ENCODE measurements at places on chromosomes 11 and 22. TPM values are rescaled to one million over a fixed set of nuclear protein-coding genes. Genes with fewer than 3 reads are reported as not detected.

Gene ARHGEF17
- 11.5 TPM for total RNA-seq

Gene KRTAP5-7
- total RNA-seq: not detected

Gene PCNX3
- total RNA-seq: 41.3 TPM

Gene CABP7
- 0.09 TPM for total RNA-seq

Gene ACCS
- total RNA-seq: 19.7 TPM

Gene RAG1
- 0.64 TPM for total RNA-seq

Gene BLID
- total RNA-seq: not detected

Gene DGCR6
- 0.63 TPM for total RNA-seq

Gene MFRP
- not detected for total RNA-seq

Gene IGLL5
- not detected for total RNA-seq

Gene OVOL1
- total RNA-seq: not detected

Gene TIGD3
- 0.60 TPM for total RNA-seq

Gene TSGA10IP
- not detected for total RNA-seq

Gene GPHA2
- not detected for total RNA-seq

Gene CCDC34
- total RNA-seq: 29.5 TPM

Gene RRAS2
- 51.5 TPM for total RNA-seq

Gene MRGPRX3
- not detected for total RNA-seq

Gene IL17REL
- total RNA-seq: not detected

Gene C11orf16
- not detected for total RNA-seq

Gene KRTAP5-8
- total RNA-seq: not detected

Gene OR2D2
- not detected for total RNA-seq

Gene BBOX1
- 0.39 TPM for total RNA-seq

Gene MYRF
- 23.1 TPM for total RNA-seq

Gene MMP13
- not detected for total RNA-seq

Gene CCDC73
- total RNA-seq: not detected

Gene BEST1
- total RNA-seq: 2.5 TPM

Gene CCDC188
- total RNA-seq: not detected

Gene TRIM44
- 18.1 TPM for total RNA-seq

Gene HEPACAM
- not detected for total RNA-seq

Gene KRTAP5-2
- not detected for total RNA-seq

Gene HSPB2
- total RNA-seq: not detected

Gene OR52A5
- total RNA-seq: not detected

Gene SCUBE2
- total RNA-seq: 0.73 TPM

Gene CALCB
- total RNA-seq: 0.09 TPM

Gene CRYBB3
- total RNA-seq: 0.22 TPM

Gene TREH
- not detected for total RNA-seq

Gene FSHB
- total RNA-seq: not detected

Gene CTSF
- total RNA-seq: 34.1 TPM

Gene DEPDC7
- 10.1 TPM for total RNA-seq

Gene NUP160
- total RNA-seq: 31.5 TPM

Gene DPP3
- total RNA-seq: 53.5 TPM

Gene TRIM49D2
- total RNA-seq: not detected

Gene MYO18B
- 0.04 TPM for total RNA-seq

Gene NECTIN1
- 7.1 TPM for total RNA-seq

Gene OR8D4
- total RNA-seq: not detected

Gene ZNF214
- total RNA-seq: 0.76 TPM

Gene CYTH4
- total RNA-seq: 1.0 TPM

Gene SGSM1
- 0.64 TPM for total RNA-seq

Gene MYEOV
- total RNA-seq: 112 TPM

Gene C22orf42
- total RNA-seq: not detected

Gene MRGPRX4
- not detected for total RNA-seq

Gene FGF19
- 0.03 TPM for total RNA-seq

Gene AMPD3
- total RNA-seq: 10.2 TPM

Data from A549 treated with CORT108297 at 1 μM for 4 hours (cell line).